NCI-H526 treated with DMSO at 0.1 percent for 48 hours (cell line): ENCODE measurements at places on chromosomes 11 and 22.

- DNase-seq: peak; percentile 38
Observed at GRCh38 chr11:130145975-130146776, 13.4 kb upstream of the ST14 start.

DNA sequence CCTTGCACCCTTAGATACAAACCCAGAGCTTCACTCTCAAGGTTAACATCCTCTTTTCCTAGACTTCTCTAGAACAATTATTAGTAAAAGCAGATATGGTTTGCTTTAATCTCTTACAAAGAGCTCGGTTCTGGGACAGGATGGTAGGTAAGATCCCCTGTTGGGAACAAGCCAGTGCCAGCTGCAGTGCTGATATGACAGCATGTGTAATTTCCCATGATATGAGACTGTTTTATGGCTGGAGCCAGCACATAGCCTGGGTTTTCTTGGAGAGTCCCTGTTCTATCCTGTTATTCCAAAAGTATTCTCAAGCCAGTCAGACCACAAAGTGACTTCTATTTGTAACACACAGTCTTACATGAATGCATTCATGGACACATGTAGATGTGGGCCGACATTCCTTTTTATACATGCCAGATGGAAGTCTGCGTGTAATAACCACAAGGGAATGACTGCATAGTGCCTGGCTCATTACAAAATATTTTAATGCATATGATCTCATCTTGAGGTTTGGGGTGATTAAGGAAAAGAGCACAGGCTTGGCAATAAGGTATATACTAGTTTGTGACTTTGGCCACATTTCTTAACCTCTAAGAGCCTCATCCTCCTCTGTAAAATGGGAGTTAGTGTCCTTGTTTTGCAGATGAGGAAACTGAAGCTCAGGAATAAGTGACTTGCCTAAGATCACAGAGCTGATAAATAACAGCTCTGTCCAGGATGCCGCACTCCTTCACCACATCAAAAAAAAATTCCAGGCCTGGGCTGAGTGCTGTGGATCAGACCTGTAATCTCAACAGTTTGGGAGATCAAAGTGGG lies 21.8 kb downstream of the CLMP start:
- DNase-seq: no peak

GRCh38 chr11:46942172-46942571 lies 5.6 kb downstream of the CSTPP1 start:
- no peak for DNase-seq

DNA sequence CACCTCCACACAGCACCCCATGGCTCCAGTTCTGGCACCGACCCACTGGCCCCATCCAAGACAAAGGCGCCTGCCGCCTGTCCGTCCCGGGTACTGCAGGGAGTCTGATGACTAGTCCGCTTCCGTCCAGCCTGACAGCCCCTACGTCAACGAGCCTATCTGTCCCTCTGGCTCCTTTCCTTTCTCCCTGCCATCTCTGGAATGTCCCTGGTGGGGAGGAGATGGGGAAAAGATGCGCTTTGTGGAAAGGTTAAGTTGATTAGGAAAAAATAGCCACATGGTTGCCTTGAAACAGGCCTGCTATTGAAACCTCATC lies 10.4 kb downstream of the PDGFB start:
- no peak for DNase-seq

DNA sequence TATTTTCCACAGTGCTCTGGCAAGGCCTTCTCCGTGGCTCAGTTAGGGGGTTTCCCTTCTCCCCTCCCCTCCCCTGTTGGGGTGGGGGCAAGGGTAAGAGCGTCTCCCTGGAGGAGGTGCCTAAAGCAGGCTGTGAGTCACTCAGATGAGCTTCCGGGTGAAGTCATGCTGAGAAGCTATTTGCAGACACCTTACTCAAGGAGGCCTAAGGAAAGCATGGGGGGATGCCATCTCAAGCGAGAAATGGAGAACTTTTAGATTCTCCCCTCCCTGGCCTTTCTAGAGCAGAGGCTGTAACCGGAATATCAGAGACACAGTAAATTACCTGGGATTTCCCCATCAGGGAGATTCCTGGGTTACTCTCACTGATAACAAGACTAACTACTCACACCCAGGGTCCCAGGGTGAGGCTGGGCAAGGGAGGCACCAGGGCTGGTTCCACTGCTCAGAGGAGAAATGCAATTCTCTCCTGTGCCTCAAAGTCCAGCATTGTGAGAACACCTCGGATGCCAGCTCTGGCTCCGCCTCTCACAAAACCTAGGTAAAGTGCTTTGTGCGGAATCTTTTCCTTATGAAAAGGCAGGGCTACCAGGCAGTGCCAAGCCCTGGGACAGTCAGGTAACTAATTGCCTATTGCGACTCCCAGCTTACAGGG lies 123.6 kb downstream of the ABTB2 start:
- no peak for DNase-seq

DNA sequence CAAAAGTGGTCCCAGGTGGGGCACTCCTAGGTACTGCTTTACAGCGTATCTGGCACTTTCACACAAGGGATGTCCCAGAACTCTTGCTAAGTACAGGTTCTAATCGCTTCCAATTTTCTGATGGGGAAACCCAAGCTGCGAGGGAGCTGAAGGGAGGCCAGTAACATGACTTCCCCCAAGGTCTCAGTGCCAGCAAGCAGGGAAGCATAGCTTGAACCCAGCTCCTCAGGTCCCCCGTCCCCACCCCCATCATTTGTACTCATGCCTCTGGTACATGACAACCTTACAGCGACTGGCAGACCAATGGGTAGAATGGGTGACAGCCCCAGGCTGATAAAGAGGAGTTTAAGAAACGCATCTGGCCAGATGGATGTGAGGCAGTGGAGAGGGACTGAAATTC lies 716 bp upstream of the ABCC8 start:
- DNase-seq: no peak

- DNase-seq: no peak
Observed at GRCh38 chr22:35349704-35350538, 31.0 kb upstream of the HMOX1 start.

DNA sequence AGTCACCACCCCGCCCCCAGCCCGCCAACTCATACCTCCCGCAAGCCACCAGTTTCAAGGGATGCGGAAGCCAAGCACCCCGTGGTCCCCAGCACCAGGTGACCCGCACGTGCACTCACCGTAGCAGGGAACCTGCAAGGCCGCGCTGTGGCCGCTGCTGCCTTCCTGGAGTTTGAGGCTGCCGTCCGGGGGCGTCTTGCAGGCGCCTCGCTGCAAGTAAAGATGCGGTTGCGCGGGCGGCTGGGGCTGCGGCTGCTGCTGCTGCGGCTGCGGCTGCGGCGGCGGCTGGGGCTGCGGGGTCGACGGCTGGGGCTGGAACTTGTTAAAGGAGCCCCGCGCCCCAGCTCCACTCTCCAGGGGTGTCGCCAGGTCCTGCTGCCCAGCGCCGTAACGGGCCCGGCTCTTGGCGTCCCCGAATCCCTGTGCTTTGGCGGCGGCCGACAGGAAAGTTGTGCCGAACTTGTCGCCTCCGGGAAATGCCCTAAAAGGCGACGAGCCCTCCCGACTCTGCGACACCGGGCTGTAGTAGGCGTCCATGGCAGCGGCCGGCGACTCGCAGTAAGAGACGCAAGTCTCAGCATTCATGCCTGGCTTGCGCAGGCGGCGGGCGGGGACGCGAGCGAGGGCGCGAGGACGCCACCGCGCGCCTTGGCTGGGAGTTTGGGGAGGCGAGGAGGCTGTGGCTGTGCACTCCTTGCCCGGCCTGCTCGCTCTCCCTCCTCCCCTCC lies at the start of gene ALX4:
ALX4 (minus strand) TSS at position 662 of the 728 bp plus-strand sequence; CDS start at position 585, 77 bp downstream.
- DNase-seq: no peak

GRCh38 chr11:61781585-61781984 lies 10.8 kb downstream of the TMEM258 start:
- DNase-seq: no peak

DNA sequence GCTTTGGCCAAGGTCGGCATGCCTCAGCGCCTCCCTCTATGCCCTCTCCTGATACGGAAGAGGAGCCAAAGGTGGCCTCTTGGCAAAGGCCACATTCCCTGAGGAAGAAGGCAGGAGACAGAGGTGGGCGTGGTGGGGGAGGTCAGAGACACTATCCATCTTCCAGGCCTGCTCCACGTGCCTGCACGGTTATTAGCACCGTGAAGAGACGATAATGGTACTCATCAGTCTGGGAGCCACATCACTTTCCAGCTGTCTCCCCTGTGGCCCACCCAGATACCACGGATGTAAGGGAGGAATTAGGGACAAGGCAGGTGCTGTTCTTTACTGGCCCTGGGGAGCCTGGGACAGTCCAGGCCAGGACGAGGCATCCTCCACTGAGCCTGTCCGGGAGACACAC lies 354.3 kb downstream of the MN1 start:
- DNase-seq: no peak

GRCh38 chr11:73059915-73060314 lies 82.2 kb downstream of the FCHSD2 start:
- DNase-seq: no peak

- DNase-seq: no peak
Observed at GRCh38 chr11:74532501-74533246, 39.1 kb upstream of the LIPT2 start.

DNA sequence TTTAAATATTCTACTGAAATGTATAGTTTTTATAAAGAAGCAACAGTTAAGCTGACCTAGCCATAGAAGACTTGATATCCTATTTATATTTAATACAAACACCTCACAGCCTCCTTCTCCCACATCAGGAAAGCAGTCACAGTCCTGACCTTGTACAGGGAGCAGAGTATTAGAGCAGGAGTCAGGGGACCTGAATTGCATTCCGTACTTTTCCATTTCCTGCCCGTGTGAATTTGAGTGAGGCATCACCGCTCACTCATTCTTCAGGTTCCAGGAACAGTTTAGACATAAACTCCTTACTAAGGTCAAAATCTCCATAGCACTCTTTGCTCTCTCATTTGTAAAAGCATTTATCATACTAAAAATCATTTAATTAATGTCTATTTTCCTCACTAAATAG lies 482.5 kb upstream of the FAT3 start:
- no peak for DNase-seq
